B cell (primary cell): ENCODE measurements at places on chromosomes 2 and 18. TPM values are rescaled to one million over a fixed set of nuclear protein-coding genes. Genes with fewer than 3 reads are reported as not detected.

DNA sequence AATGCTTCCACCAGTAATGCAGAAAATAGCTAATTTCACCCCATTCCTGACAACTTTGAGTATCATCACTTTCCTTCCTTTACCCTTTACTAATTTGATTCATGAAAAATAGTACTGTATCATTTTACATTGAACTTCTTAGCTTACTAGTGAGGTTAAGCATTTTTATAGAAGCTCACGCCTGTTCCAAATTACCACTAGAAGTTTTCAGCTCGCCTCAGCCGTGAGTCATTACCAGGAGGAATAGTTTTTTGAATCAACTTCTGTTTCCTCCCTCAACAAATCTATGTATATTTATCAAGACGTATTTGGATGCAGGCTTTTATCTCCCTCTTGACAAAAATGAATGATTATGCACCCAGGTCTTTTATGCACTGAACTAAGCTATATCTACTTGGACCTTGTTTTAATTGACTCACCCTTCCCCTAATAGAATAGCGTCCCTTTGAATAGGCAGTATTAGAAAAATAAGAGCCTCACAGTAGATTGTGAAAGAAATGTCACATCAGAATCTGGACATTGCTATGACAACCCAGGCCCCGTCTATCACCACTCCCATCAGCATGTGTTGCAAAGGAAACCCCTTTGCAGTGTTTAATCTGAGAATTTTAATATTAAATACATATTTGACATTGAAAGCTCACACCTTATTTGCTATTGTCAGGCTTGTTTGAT is 207.4 kb upstream of the NRP2 start:
- no peak for DNase-seq

- DNase-seq = peak; percentile 39
Observed at GRCh38 chr18:57802213-57803102, 657 bp downstream of the ATP8B1 start.

The HOXD3 gene
- polyA plus RNA-seq = not detected in 2 replicates

GRCh38 chr2:204776781-204777559 is 231.7 kb downstream of the PARD3B start:
- DNase-seq = no peak

GRCh38 chr2:232473467-232473890 is 14.2 kb downstream of the ECEL1 start:
- no peak for DNase-seq

DNA sequence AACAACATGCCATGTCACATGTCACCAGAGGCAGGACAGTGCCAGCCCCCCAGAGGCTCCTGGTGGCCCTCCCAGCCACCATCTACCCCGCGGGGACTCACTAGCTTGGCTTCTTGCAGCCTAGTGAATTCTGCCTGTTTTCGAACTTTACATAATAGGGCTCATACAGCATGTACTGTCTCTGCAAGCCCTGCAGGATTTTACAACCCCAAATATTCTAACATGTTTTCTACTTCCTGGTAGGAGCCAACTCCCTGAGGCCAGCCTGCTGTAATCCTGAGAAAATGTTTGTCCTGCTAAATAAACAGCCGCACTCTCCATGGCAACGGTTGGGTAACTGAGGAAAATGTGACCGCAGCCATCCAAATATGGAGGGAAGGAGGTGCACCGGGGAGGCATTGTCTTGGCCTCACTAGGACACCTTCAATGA is 2.7 kb downstream of the PER2 start:
- no peak for DNase-seq

DNA sequence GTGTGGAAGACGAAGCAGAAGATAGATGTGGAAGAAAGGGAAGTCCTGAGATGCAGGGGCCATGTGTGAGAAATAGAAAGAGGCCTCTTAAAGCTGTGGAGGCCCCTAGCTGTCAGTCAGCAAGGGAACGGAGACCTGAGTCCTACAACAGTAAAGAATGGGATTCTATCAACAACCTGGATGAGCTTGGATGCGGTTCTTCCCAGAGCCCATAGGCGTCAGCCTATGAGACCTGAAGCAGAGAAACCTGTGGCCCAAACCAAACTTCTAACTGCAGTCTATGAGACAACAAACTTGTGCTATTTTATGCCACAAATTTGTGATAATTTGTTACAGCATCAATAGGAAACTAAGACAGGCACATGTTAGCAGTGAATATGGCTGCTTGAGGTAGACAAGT is 583.7 kb downstream of the ADCYAP1 start:
- DNase-seq = no peak

The CAPN14 gene
- polyA plus RNA-seq = 2.2 and 2.5 TPM in 2 replicates

The CYP27C1 gene
- polyA plus RNA-seq = not detected in 2 replicates

- no peak for DNase-seq
Observed at GRCh38 chr18:519019-519879, 18.7 kb upstream of the COLEC12 start.

The HOXD9 gene
- polyA plus RNA-seq = not detected in 2 replicates

GRCh38 chr18:50331691-50332090 is 43.2 kb upstream of the SKA1 start:
- DNase-seq = no peak

DNA sequence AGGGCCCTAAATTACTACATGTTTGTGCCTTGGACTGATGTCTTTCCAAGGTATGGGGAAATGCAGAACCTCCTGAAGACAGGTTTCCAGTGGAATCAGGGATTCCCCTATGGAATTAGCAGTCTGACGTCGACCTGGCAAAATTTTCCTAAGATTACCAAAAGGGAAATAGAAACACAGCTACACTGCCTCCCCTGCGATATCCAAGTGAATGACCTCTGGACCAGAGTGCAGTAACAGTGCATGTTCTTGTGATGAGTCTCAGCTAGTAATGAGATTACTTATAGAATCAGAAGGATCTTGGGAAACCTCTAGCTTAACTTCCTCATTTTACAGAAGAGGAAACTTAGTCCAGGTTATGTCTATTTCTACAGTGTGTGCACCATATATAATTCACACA is 21.3 kb upstream of the CHST9 start:
- DNase-seq = no peak

GRCh38 chr2:73324126-73324725 is 30.9 kb upstream of the EGR4 start:
- no peak for DNase-seq

DNA sequence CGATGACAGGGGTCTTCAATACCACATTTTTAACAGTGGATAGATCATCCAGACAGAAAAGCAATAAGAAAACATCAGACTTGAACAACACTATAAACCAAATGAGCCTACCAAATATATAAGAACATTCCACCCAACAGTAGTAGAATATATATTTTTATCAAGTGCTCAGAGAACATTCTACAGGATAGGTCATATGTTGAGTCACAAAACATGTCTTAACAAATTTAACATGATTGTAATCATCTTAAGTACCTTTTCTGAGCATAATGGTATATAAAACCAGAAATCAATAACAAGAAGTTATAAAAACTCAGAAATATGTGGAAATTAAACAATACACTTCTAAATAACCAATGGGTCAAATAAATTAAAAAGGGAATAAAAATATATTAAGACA is 194.0 kb upstream of the CYP26B1 start:
- DNase-seq = no peak

DNA sequence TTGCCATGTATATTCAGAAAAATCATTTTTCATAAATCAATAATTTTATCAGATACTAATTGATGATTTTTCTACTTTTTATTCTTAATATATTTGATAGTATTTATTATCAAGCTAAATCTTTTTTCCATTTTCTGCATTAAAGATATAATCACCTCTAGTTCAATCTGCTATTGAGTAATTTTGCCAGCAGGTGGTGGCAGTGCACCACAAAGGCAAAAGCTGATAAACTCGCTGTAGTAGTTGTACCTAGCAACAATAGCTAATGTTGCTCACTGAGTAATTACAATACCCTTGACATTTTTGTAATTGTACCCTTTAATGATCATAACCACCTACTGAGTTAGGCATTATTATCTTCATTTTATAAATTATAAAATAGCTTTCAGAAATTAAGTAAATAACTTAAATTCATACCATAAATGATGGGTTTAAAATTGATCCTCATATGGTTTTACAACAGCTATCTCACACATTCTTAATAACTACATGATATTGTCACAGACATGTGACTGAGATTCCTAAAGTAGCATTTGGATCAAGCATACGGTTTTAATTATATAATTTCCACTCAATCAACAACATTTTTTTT is 52.0 kb upstream of the CALCRL start:
- peak; percentile 4 for DNase-seq
